GM20000 (cell line): ENCODE measurements at places on chromosomes 4 and X.

DNA sequence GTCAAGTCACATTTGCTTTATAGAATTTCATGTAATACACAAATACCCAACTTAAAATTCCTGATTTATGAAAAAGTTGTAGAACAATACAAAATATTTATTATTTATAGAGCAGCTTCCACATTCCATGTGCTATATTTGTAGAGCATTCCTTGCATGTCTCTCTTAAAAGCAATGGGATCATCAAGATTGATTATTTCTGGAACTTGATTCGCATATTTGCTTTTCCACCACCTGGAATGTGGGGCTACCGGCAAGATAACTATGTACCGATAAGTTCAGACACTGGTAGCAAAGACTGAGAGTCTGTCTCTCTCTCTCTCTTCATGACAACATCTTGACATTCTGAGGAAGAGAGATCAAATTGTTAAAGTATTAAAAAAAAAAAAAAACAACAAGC lies 59.3 kb downstream of the MAPK10 start:
- DNase-seq = no peak

DNA sequence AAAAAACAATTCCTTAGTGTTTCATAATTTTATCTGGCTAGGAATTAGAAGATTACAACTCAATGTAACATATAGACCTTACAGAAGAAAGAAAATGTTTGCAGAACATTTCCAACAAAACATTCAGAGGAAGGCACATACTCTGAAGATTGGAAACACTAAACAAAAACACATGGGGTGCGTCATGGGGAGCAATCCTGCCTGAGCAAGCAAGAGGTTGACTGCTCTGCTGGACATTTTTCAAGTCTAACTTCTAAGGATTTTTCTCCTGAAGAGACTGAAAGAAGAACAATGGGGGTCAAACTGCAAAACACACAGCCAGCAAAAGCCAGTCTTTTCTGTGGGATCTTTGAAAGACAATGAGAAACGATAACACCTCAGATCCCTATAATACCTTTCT lies 182.8 kb downstream of the GUCY2F start:
- DNase-seq = no peak

DNA sequence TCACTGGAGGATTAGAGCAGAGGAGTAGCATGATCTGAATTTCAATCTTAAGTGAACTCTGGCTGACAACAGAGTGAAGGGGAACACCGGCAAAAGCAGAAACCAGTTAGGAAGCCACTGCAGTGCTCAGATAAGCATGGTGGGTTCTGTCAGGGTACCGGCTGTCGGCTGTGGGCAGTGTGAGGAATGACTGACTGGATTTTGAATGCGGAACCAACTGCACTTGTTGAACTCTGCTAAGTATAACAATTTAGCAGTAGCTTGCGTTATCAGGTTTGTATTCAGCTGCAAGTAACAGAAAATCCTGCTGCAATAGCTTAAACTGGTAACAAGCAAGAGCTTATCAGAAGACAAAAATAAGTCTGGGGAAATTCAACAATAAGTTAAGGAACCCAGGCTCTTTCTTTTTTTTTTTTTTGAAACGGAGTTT lies 5.2 kb downstream of the HTT start:
- peak; percentile 38 for DNase-seq

- no peak for DNase-seq
Observed at GRCh38 chr4:178142724-178143123, 700.5 kb upstream of the AGA start.

DNA sequence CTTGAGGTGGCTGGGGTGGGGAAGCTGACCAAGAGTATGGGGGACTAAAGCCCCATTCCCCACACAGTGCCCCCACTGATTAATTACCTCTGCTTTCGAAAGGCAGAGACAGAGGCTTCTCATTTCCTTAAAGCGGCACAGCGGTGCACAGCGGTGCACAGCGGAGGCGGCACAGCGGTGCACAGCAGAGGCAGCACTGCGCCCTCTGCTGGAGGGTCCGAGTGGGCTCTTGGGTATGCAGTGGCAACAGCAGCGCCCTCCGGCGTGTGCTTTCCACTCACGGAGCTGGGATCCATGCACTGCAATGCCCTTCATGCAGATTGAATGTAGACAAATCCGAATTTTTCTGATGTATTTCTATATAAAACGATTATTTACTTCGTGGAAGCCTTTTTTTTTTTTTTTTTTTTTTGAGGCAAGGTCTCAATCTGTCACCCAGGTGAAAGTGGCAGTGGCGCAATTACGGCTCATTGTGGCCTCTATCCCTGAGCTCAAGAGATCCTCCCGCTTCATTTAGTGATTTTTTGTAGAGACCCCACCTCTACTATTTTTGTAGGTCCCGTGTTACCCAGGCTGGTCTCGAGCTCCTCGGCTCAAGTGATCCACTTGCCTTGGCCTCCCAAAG lies 19.7 kb upstream of the PRPS2 start:
- DNase-seq = peak; percentile 64
